Stimulated activated CD4-positive, alpha-beta T cell treated with anti-CD3 and anti-CD28 coated beads, Interleukin-12 subunit alpha, Interleukin-12 subunit beta, amount 100 ng/mL, for 24 hours (primary cell): ENCODE measurements at places on chromosomes 2 and 18.

- DNase-seq, result no peak
These were observed 961.6 kb upstream of the LRRTM1 start for GRCh38 chr2:81266106-81266505.

GRCh38 chr2:22691666-22692065, 693.3 kb upstream of the KLHL29 start:
- DNase-seq, result no peak

GRCh38 chr18:3447068-3447894, 2.7 kb upstream of the TGIF1 start:
- no peak for DNase-seq

- DNase-seq, result no peak
These were observed 498.0 kb downstream of the CCDC85A start for GRCh38 chr2:56681659-56682396.

DNA sequence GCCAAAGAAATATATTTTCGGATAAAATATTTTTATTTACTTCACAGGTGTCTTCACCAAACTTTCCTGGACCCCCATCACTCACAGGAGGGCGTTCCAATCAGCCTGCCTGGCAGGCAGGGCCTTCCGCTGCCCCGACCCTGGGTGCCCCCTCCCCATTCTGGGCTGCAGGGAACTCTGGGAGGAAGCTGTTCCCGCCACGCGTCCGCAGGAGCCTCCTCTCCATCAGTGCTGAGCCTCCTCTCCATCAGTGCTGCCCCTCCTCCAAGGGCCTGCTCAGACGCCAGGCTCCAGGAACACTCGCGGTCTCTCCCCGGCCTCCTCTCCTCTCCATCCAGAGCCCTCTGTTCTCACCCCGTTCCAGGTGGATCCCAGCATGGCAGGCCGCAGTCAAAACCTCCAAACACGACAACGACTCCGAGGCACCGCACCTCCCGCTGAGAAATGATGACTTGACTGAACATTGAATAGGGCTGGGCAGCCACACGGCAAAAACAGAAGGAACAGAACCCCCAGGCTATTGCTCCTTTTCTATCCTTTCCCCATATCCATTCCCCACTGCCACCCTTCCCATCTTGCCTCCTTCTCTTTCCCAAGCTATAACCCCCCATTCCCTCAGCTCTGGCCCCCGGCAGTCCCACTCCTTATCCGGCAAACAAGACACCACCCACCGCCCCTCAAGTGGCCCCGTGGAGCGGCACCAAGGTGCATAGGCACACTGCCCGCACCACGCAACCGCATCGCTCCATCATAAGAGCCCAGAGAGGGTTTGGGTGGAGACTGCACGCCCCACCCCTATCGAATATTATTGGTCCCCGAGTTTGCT, 268.6 kb upstream of the RAB6C start:
- DNase-seq, result no peak

DNA sequence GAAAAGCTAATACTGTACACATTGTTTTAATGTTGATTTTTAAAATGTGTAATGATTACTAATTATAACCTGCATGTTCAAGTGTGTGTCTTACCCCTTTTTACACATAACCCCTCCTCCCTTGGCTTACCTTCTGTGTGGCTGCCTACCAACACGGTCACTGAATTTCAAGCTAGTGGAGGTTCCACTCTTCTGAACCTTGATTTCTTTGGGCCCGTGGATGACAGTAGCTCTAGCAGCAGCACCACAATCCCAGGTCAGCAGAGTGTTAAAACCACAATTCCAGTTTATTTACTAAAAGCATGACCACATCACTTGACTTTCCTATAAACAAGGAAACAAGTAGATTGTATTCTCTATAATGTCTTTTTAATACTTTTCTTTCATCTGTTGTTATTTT, 56.9 kb downstream of the AFTPH start:
- DNase-seq, result no peak

DNA sequence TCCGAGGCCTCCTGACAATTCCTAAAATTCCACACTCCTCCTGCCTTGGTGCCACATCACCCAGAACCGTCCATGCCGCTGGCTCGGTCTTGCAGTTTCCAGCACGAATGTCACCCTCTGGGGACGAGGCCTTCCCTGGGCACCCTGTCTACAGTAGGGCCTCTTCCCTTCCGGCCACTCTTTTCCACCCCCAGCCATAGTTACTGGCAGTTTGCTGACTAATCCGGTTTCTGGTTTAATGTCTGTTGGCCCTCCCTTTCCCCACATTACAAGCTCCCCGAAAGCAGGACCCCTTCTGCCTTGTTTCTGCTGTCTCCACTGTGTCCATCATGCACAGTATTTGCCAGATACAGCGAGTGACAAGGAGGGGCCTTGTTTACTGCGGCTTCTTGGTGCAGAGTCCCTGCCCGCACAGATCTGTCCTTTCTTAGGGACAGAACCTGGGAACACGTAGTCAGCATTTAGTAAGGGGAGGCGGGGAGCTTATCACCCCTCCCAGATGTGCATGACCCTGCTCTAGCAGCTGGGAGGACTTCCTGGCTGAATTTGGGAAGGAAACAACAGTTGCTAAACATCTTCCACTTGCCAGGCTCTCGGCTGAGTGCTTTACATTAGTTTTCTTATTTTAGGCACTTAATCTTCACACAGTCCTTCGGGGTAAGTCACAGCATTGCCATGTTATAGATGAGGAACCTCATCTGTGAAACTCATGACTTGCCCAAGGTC, 23.6 kb upstream of the CATIP start:
- no peak for DNase-seq

- no peak for DNase-seq
These were observed 293.1 kb upstream of the KLHL29 start for GRCh38 chr2:23091900-23092299.

DNA sequence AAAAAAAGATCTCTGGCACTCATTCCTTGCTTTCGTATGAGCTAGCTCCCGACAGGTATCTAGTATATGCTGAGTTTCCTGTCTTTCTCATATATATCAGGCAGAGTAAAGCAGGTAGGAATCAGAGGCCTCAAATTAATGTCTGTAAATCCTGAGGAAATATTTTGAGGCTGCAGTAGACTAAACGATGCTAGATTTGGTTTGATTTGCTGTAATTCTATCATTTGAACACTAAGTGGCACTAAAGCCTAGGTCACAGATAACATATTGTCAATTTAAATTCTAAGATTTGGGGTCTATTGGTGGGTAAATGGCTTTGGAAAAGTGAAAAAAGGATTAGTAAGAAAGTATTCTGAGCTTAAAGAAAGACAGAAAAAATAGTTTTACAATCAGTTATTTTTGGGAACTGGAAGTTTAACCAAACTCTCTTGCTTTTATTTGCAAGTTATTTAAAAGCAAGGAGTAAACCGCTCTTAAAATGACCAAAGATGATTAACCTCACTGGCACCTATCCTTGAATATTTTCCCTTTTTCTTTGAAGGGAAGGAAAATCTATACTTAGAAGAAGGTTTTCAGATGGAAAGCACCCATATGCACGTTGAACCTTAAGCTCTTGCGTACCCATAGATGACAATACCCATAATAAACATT, 37.6 kb upstream of the SLC4A10 start:
- no peak for DNase-seq
